ENCODE measurements at places on chromosomes 1 and 21.

DNA sequence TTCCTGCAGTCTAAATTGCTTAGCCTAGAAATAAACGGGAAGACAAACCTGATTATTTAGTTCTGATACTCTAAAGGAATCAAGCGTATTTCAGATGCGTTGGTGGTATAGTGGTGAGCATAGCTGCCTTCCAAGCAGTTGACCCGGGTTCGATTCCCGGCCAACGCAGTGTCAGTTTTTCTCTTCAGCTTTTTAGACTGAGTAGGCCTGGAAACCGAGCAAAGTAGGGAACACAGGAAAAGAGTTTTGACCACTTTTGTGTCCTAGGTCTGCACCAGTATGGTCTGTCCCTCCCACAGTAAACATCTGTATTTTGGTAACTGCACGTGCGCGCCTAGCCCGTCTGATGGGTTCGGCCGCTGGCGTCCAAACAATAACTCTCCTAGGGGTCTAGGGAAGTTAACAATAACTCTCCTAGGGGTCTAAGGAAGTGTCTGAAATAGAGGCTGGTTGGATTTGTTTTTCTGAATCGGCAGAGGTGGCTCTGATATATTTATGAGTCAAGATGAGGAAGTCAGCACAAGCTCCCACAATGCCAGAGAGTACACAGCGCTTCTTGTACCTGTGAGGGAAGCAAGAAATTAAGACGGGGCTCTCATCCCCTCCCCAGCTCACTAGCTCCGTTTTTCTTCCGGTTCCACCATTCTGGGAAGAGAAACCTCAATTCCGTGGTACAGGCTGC is 15.6 kb upstream of the HJV start:
- peak; percentile 86 for DNase-seq

DNA sequence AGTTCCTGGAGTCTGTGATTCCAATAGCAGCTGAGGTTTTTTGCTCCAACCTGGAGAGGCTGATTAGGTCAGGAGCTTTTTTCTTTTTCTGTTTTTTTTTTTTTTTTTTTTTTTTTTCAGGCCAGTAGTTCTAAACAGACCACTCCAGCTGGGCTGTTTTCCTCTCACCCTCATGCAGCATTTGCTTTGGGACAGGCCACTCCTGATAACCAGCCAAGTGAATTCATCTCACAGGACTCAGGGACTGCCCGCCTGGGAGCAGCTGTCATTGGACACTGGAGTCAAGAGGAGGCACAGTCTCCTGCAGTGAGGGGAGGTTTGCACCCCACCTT is 22.9 kb downstream of the PLXNA2 start:
- DNase-seq, result no peak

DNA sequence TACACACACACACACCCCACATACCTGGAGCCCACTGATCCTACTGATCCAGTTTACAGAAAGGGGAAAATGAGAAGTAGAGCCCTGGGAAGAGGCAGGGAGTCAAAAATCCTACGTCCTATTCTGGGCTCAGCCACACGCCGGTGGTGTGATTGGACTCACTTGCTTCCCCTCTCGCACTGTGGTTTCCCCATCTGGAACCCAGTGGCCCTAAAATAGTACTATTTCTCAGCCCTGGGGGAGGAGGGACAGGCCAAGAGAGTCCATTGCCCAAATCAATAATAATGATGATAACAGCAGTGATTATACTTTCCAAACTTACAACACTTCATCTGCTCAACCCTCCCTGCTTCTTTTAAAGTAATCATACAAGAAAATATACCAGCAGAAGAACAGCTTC is 2.9 kb upstream of the PIGR start:
- DNase-seq, result no peak

GRCh38 chr1:183094351-183094750 is 71.1 kb downstream of the LAMC1 start:
- DNase-seq, result no peak

DNA sequence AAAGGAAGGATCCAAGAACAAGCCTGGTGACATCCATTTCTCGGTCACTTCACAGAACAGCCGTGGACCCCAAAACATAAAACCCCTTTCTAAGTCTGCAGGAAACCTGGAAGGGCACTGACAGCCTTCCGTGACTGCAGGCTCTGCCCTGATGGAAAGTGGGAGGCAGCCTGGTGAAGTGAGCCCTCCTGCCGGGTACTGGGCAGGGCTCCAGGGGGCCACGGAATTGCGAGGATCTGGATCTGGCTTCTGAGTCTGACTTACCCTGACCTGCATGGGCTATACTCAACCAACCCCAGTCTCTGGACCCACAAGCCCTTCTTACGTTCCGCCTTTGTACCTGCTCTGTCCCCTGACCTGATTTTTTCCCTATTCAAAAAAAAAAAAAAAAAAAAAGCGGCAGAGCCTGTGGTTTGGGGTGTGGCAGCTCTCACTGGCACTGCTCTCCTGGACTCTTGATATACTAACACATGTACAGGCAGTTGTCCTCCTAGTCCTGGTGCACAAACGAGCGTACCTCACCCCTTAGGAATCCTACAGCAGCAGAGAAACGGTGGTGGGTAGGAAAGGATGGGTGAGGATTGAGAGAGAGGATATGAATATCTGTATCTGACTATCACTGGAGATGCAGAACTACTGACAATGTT is 82.9 kb downstream of the BEND5 start:
- no peak for DNase-seq

DNA sequence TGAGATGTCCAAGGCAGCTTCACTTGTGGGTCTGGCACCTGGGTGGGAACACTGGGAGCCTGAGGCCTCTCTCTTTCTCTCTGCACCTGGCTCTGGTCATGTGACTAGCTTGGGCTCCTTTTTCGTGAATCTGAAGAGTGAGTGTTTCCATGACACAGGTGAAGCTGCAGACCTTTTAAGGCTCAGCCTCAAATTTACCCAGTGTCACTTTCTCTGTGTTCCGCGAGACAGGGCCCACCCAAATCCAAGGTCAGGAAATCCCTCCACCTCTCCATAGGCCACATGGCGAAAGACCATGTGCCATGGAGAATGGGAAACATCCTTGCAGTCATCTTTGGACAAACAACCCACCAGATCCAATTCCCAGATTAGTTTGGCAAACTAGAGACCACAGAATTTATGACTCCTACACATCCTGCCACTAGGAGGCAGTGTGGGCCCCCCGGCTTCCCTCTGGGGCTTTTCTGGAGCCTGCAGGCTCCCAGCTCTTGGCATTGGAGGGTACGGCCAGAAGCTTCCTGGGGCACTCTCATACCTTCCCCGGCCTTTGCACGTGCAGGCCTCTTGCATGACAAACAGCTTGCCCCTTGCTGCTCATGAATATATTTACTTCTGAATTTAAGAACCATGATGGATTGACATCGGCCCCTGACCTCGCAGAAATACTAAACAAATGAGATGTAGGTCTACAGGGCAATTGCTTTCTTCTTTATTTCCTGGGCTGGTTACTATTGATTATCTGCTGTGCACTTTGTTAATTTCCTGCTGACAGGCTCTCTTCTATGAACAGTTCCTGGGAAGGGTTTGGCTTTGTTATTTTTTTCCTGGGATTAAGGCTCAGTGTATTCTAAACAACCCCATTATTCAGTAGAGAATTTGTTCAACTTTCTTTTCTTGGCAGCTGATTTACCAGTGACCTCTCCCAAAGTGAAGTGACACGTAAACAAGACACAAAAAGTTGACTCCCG is 180.7 kb downstream of the KAZN start:
- DNase-seq, result no peak

GRCh38 chr21:43632373-43632905 is 26.8 kb downstream of the HSF2BP start:
- DNase-seq, result no peak

GRCh38 chr1:41698916-41699860 is 214.7 kb upstream of the EDN2 start:
- DNase-seq, result no peak

- no peak for DNase-seq
Observed at GRCh38 chr1:110017792-110018191, 16.6 kb upstream of the STRIP1 start.

- DNase-seq, result no peak
Observed at GRCh38 chr1:9593492-9594465, 5.1 kb downstream of the TMEM201 start.

DNA sequence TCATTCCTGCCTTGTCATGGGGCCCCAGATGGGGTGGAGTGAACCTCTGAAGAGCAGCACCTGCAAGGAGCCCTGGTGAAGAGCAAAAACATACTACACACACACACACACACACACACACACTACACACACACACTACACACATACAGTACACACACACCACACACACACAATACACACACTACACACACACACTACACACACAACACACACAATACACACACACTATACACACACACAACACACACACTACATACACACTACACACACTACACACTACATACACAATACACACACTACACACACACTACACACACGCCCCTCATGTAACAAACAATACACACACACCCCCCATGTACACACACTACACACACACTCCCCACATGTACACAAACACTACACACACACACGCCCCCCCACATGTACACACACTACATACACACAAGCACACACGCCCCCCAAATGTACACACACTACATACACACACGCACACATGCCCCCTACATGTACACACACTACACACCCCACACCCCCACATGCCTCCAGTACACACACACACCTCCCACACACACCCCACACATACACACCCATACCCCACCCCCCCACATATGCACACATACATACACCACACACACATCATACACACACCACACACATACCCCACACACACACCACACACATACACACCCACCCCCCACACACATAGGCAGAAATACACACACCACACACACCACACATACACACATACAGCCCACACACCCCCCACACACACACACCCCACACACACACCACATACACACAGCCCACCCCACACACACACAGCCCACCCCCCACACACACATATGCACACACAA is 9.3 kb downstream of the SLC2A5 start:
- no peak for DNase-seq

DNA sequence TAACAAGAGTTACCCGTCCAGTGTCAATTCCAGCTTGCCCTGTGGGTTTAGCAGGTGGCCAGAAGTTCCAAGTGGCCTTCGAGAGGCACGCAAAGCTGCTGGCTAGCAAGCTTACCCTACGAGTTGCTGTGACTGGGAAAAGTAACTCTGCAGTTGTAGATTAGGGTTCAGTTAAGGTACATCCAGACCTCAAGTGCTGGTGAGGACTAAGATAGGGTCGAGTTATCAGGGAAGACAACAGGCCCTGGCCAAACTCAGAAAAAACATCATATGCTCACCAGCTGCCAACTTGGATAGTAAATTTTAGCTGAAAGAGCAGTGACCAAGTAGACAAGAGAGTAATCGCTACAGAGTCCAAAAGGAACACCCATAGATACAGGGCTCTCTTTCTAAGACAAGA is 27.7 kb upstream of the LRRC7 start:
- no peak for DNase-seq

DNA sequence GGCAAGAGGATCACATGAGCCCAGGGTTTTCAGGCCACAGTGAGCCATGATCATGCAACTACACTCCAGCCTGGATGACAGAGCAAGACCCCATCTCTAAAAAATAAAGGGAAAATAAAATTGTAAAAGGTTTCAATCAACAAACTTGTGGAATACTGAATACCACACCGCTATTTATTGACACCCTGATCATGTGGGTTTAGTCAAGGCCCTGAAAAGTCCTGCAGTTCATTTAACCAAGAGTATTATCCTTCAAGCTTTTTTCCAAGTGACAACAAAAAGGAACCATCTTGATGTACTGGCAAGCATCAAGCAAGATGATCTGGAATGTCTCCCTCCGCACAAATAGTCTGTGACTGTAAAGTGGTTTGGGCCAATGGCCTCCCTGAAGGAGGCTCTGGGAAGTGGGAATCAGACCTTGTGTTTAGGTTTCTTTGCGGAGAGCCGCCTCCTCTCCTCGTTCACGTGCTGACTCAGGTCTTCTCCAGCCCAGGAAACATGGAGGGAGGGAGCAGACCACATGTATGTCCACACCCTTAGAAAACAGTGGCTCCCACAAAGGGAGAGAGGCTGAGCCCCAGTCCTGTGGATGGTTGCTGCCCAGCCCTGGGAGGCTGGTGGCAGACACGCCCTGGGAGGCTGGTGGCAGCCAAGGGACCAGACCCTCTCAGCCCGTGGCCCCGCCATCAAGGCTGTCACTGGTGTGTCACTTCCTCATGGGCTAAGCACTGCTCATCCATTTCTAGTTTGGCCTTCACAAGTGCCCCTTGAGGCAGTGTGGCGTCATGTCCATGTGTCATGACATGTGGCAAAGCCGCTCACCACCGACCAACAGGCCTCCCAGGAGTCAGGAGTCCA is 56.7 kb downstream of the RIPK4 start:
- no peak for DNase-seq

GRCh38 chr1:67201891-67202290 is 35.6 kb downstream of the IL23R start:
- no peak for DNase-seq

DNA sequence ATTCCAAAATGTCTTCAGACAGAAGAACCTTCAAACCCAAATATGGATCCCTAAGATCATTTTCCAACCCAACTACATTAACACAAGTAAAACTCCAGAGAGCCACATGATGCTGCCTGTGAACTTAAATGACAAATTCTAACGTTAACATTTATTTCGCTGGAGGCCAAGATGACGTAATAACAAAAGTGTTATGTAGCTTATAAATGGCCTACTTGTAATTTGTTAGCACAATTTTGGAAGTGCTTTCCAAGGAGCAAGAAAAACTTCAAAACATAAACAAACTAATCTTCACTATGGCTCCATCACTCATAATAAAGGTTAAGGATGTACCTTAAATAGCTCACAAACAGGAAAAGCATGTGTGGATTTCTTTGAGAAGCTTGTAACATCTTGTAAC is 126.7 kb downstream of the HLCS start:
- DNase-seq, result no peak

DNA sequence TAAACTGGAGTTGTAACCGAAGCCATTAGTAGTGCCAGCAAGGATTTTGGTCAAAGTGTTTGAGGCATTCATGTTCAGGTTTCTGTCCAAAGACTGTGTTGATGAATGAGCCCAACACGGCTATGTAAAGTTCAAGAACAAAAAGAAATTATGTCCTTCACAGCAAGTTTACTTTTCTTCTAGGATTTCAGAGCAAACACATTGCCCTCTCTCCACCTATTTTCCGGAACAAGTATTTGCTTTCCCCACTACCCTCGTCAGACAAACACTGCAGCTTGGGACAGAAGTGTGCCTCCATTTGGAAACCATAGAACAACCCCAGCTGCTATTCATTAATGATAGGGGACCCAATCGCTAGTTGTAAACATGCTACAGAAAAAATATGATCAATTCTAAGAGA is 151.4 kb upstream of the C1orf105 start:
- no peak for DNase-seq

- DNase-seq, result no peak
Observed at GRCh38 chr1:232046451-232047306, 420.1 kb downstream of the DISC1 start.

GRCh38 chr21:17488620-17489019 is 24.2 kb upstream of the CXADR start:
- no peak for DNase-seq

Measured in suprapubic skin (tissue), 4 donors.